ENCODE measurements at places on chromosomes 12 and 14. TPM values are rescaled to one million over a fixed set of nuclear protein-coding genes. Genes with fewer than 3 reads are reported as not detected.

DNA sequence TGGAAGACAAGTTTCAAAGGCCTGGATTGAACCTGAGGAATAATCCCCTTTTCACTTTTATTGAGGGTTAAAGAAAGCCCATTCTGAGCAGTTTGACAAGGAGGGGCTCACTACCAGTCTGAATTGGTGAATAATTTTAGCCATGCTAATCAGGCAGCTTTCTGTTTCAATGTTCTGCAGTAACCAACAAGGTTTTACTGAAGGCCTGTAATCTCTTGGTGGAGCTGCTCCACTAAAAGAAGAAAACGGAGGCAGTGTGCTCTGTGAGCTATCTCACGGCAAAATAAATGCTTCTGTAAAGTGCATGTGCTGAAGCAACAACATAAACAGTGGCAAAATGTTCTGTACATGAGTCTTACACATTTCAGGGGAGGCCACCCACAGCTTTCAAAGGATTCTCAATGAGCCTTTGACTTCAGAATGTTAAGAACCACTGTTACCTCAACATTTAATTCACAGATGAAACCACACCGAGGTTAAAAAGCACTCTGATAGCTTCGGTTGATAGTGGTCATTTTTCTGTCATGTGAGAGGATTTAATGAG, 111.2 kb downstream of the LRIG3 start:
- no peak for DNase-seq

GRCh38 chr14:32707742-32708500, 230.8 kb upstream of the NPAS3 start:
- DNase-seq, result no peak

- no peak for DNase-seq
Measured at GRCh38 chr14:30417121-30417520, 141.8 kb upstream of the G2E3 start.

DNA sequence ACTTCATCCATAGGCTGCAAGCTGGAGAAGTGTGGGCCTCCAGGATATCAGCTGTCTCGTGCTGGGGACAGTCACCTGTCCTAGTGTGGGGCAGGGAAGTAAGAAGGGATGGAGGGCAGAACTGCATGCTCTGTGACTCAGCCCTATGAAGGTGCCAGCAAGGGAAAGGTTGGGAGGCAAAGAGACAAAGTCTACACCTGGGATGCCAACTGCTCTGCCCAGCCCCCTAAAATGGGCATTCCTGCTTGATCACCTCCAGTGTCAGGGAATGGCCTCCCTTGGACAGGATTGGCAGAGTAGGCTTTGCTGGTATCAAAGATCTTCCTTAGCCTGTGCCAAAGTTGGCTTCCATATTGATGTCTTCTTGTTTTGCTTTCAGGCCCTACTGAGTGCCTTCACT, 335.0 kb downstream of the BCL11B start:
- no peak for DNase-seq

DNA sequence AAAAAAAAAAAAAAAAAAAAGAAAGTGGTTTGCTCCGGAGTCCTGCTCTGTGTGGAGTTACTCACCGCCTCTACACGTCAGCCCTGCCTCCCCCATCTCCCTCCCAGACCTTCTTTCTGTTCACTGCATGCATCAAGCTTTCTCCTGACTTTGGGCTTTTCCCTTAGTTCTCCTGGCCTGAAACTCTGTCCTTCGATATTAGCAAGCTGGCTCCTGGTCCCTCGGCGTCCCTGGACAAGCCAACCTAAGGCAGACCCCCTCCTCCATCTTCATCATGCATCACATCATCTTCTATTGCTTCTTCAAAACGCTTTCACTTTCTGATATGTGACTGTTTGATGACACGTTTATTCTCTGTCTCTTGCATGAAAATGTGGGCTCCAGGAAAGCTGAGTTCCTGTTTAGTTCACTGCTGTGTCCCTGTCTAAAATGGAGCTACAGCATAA, 40.6 kb downstream of the SLC15A4 start:
- DNase-seq, result no peak

DNA sequence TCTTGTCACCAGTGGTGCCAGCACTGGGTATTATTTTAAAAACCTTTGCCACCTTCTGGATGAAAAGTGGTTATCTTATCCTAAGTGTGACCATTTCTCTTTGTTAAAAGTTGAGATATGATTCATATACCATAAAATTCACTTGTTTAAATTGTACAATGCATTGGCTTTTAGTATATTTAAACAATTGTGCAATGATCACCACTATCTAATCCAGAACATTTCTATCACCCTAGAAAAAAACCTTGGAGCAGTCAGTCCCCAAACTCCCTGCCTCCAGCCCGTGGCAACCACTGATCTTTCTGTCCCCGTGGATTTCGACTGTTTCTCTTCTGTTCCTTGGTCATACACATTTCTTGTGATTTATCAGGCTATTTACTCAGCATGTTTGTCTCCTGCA, 28.3 kb downstream of the SH2B3 start:
- DNase-seq, result no peak

- DNase-seq, result no peak
Measured at GRCh38 chr14:39160494-39160893, 9.6 kb downstream of the TRAPPC6B start.

- DNase-seq, result no peak
Measured at GRCh38 chr14:72888636-72889201, 5.2 kb downstream of the DPF3 start.

DNA sequence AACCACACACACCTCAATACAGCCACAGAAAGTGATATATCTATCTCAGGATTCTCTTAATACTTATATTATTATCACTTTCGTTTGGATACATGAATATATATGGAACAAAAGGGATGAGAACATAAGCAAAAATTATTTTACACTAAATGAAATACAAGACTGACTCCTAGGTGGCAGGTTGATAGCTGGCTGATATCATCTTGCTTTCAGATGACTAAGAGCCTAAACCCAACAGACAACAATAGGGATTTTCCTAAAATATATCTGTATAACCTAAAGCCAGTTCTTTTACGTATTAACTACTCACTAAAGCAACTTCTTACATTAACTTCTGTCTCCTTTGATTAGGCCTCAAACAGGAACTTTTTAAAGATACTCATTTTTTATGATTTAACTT, 65.1 kb downstream of the BAZ1A start:
- no peak for DNase-seq

DNA sequence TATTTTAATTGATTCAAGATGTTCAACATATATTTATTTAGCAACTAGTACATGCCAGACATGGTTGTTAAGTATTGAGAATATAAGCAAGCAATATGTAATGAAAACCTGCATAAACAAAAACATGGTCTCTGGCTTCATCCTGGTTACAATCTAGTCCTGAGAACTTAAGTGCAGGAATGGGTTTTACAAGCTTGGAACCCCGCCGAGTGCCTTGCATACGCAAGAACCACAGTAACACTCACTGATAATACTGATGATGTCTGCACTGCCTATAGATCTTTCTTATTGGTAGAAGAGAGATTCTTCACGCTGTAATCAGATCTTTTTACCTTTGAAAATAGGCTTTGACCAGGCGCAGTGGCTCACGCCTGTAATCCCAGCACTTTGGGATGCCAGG, 22.9 kb upstream of the CALM1 start:
- no peak for DNase-seq

GRCh38 chr12:24280056-24280842, 330.8 kb upstream of the SOX5 start:
- no peak for DNase-seq

DNA sequence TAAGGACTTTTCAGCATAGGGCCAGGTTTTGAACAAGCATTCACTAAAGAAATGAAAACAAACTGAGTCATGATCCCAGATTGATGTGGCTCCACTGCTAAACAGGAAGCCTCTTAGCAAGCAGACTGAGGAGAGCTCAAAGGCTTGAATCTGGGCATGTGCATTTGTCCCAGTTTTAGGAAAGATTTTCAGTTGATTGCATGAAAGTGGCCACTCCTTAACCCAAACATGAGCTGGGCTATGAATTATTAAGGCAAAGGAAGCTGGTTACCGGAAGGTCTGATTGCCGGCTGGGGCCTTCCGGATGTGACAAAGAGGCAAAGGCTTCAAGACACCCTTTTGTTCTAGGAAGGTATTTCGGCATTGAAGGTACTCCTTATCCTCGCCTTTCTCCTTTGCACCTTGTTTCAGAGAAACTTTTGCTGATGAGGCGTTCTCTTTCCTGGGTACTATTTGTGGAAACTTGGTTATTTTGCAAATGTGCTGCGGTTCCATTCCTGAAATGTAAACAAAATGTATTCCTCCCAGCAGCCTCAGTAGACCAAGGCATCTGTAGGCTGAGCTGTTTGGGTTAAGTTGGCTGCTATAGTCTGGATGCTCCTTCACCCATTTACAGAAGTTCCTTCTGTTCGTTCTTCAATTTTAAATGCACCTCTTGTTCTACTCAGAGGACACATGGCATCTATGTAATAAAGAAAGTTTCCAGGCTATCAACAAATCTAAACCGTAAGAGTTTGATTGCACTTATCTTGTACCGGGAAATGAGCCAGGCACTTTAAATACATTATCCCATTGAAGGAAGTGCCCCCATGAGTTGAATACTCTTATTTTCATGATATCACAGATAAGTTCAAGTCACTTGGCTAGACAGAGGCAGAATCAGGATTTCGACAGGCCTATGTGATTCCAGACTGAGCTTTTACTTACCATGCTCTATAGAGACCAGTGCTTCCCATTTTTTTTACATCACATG, 115.6 kb upstream of the METAP2 start:
- no peak for DNase-seq

DNA sequence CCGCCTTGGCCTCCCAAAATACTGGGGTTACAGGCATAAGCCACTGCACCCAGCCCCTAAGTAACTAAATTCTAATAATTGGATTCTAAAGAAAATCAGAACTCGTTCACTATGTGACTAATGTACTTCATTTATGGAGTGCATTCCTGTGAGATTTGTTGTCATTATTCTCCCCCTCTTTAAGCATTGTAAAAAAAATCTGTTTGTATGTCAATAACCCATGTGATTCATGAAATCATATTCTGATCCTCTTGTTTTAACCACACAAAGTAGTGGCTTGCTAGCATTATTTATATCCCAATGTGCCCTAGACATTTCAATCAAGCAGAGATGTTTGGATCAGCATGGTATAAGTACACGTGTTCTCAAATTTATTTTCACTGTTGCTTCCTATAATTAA, 78.2 kb upstream of the OSBPL8 start:
- DNase-seq, result no peak

GRCh38 chr12:119447618-119448017, 113.1 kb downstream of the CCDC60 start:
- no peak for DNase-seq

DNA sequence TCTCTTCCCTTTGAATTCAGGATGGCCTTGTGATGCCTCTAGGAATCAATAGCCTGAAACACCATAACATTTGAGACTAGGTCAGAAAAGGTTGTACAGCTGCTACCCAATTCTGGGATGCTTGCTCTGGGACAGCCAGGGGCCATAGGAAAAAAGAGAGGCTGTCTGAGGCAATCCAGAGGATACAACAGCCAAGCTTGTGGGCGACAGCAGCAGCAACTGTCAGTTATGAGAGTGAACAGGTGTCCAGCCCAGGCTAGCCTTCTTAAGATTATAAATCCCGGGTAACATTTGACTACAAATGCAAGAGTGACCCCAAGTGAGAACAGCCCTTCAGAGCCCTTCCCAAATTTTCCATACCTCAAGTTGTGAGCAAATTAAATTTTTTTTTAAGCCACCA, 11.1 kb downstream of the DCN start:
- DNase-seq, result no peak

DNA sequence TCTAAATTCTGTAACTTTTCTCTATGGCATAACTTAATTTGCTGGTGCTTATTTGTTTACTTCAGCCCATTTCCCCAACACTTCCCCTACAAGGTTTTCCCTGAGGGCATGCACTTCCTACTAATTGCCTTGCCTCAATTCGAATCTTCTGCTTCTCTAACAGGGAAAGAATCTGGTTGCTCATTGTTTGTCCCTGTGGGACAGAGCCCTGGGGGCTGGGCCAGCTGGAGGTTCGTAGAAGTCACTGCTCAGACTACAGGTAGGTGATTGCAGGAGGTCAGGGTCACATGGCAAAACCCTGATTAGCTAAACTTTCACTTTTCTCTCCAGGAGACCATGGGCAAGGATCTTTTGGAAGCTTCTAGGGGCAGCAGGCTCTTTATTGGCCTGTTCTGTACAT, 72.0 kb downstream of the ZFC3H1 start:
- no peak for DNase-seq

GRCh38 chr12:67068204-67068731, 200.9 kb upstream of the CAND1 start:
- DNase-seq, result no peak

DNA sequence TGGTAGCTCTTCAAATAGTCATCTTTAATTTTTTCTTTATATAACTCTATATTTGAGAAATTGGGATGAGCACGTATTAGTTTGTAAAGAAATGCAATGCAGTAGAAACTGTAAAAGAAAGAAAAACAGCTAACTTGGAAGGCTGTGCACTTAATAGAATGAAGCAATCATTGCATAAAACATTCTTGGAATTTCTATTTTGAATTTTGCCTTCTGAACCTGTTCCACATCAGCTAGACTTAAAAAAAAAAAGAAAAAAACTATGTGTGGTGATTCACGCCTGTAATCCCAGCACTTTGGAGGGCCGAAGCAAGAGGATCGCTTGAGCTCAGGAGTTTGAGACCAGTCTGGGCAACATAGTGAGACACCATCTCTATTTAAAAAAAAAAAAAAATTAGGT, 29.4 kb downstream of the SCN8A start:
- no peak for DNase-seq

DNA sequence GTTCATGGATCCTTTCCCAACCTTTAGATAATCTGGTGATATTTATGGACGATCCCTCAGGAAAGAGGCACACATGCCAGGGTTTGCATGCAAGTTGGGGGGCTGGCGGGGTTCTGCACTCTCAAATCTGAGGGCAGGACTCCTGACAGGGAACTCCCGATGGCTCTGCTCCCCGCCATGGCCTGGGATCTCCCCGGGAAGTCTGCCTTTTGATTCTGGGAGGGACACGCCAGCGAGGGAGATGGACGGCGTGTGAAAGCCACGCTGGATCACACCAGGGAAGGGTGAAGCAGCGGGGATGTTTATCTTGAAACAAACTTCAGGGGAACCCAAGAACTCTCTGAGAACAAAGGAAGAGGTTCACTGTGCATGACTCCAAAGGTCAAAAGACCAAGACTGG, 43.6 kb downstream of the LGMN start:
- DNase-seq, result no peak

The EXOC3L4 gene
- 2.5 TPM for total RNA-seq

The CCDC177 gene
- not detected for total RNA-seq

The PROX2 gene
- 0.13 TPM for total RNA-seq

The GLI1 gene
- 4.2 TPM for total RNA-seq

The AMN1 gene
- total RNA-seq, result 16.6 TPM

The ZNF10 gene
- 23.3 TPM for total RNA-seq

The IAPP gene
- not detected for total RNA-seq

The ZNF891 gene
- total RNA-seq, result 3.5 TPM

The ZNF385A gene
- 88.4 TPM for total RNA-seq

The NCKAP5L gene
- total RNA-seq, result 24.0 TPM

The SMCO2 gene
- not detected for total RNA-seq

Measured in ureter (tissue), 1 donor.